RPMI8226 (cell line): ENCODE measurements at places on chromosomes 7 and 10.

GRCh38 chr7:113159746-113160339 lies 41.5 kb upstream of the SMIM30 start:
- DNase-seq = peak; percentile 56

DNA sequence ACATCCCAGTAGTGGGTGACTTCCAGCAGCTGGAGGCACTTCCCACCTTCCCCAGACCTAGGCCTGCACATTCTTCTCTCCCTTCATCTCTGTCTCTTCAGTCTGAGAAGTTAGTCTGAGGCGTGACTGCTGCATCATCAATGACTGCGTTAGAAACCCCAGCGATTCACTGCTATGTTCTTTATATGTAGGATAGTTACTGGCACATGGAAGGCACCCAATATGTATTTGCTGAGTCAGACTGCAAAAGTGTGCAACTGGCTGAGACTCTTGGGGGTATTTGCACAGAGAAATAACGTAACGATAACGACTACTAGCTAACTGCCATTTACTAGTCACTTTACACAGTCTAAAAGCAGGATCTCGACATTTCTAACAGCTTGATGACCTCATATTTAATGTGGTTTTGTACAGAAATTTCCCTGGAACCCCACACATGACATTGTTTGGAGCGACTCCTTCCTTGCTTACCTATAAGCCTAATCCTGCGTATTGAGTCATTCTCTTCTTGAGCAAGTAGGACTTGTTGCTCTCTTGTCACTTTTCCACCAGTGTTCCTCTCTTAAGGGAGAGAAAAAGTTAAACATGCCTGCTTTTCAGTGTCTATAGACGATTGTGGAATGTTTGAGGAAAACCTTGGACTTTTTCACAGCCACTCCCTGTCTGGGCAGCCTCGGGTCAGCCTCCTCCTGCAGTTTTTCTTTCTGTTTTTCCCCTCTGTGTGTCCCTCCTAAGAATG lies 45.5 kb downstream of the THNSL1 start:
- no peak for DNase-seq

GRCh38 chr10:117078168-117078837 lies 59.8 kb downstream of the VAX1 start:
- DNase-seq = no peak

DNA sequence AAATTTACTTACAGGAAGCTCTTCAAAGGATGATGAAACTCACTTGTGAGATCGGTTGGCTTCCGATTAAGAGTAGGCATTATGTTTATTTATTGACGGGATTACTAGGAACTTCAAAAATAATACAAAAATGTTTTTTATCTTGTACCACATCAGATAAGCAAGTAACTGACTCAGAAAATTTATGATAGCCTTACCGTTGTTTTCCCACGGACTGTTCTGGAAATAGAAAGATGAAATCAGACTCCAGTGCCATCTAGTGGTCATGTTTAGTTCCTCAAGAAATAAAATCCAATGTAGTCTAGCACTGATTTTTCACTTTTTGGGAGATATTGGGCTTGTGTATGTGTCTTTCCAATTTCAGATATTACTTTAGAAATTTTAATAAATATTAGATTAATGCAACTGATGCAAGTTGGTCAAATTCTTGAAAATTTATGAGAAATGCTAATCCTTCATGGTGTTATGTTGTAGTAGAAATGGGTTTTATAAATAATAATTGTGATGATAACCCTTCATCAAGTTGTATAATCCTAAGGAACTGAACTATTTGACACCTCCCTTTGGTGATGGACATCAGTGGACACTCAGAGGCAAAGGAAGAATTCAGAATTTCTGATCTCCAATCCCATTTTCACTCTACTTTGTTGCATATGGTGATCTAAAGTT lies 168.8 kb downstream of the TMEM26 start:
- peak; percentile 35 for DNase-seq
